MCF 10A (cell line): ENCODE measurements at places on chromosomes 2 and 18. TPM values are rescaled to one million over a fixed set of nuclear protein-coding genes. Genes with fewer than 3 reads are reported as not detected.
A peak's percentile ranks its signal among the peaks of the same experiment; 100 is the strongest.

PHOSPHO2 gene
- 5.4 and 6.0 TPM in 2 replicates for total RNA-seq

CHRNG gene
- total RNA-seq, result not detected in 2 replicates

TTL gene
- total RNA-seq, result 53.7 and 54.6 TPM in 2 replicates

HOXD10 gene
- not detected in 2 replicates for total RNA-seq

LYPD6 gene
- total RNA-seq, result 2.0 and 3.2 TPM in 2 replicates

APCDD1 gene
- total RNA-seq, result 0.37 and 0.54 TPM in 2 replicates

DNA sequence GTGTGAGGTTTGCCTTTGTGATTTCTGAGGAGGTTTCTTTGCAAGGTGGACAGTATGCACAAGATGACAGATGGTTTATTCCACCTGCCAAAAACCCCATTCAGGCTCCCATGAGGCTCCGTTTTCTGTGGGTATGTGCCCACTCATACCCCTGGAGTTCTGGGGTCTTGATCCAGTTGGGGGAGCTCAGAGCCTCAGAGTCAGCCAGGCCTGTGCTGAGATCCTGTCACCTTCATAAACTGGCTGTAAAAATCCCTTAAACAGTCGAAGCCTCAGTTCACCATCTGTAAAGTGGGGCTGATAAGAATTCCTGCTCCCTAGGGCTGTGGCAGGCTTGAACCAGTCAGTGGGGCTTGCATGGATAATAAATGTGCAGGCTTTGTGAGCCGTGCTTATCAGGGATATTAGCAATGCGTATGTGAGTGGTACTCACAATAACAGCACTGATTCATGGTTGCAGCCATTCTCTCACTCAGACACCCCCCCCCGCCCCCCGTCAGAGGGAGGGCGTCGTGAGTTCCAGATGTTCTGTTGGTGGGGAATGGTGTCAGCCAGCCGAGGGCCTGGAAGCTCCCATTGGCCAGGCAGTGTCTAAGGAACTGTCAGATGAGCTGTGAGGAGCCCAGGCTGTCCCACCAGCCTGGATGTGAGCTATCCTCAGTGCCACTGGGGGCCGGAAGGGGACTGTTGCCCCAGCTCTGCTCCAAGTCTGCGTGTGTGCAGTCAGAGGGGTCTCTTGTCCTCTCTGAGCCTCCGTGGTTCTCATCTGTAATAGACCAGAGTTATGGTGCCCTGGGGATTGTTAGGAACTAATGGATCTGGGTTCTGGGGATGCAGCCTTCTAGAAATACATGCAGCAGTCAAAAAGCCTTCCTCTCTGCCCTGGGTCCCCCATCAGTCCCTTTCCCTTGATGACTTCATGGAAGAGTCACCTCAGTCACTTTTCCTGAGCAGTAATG is 51.7 kb downstream of the KCNIP3 start:
- no peak for DNase-seq

- DNase-seq, result no peak
Measured at GRCh38 chr2:127681288-127681804, 6.0 kb upstream of the LIMS2 start.

- peak; percentile 65 for DNase-seq
Measured at GRCh38 chr2:152715854-152716428, 1.3 kb downstream of the PRPF40A start.

- no peak for DNase-seq
Measured at GRCh38 chr2:68662466-68662865, 19.1 kb downstream of the PROKR1 start.

GRCh38 chr2:179302764-179303571 is 38.3 kb upstream of the SESTD1 start:
- no peak for DNase-seq

DNA sequence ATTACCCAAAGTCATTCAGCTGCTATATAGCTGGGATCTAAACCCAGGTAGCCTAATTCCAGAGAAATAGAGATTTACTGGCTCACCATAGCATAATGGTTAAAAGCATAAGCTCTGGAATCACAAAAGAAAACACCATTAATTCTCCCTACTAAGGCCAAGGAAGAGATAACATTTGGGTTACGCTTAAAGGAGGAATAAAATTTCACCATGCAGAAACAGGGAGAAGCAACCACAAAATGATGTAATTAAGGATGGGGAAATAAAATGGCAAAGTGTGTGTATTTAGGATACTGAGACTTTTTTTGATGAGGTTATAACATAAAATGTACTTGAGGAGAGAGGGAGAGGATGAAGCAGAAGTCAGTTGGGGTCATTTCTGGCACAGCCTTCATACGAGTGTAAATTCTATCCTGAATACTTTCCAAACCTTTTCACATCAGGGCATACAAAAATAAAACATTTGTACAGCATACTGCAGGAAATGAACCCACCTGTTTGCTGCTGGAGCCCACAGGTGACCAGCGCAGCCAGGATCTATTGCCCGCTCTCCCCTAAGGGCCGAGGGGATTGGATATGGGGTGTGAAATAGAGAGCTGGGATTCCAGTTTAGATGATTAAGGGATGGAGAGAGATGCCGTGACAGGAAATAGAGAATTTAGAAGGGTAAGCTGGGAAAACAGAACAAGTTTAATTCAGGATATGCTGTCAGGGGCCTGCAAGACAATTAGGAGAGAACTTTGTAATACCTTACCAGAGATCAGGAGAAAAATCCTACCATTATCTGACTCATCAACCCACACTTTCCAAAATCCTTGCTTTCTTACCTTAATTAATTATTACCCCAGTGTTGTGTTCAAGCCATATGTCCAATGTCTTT is 43.8 kb upstream of the SERTAD2 start:
- DNase-seq, result peak; percentile 32

GRCh38 chr2:121599963-121600651 is 49.2 kb downstream of the CLASP1 start:
- DNase-seq, result no peak

GRCh38 chr18:3827236-3827845 is 377.4 kb downstream of the TGIF1 start:
- no peak for DNase-seq

- no peak for DNase-seq
Measured at GRCh38 chr2:187617120-187617519, 62.9 kb upstream of the TFPI start.

DNA sequence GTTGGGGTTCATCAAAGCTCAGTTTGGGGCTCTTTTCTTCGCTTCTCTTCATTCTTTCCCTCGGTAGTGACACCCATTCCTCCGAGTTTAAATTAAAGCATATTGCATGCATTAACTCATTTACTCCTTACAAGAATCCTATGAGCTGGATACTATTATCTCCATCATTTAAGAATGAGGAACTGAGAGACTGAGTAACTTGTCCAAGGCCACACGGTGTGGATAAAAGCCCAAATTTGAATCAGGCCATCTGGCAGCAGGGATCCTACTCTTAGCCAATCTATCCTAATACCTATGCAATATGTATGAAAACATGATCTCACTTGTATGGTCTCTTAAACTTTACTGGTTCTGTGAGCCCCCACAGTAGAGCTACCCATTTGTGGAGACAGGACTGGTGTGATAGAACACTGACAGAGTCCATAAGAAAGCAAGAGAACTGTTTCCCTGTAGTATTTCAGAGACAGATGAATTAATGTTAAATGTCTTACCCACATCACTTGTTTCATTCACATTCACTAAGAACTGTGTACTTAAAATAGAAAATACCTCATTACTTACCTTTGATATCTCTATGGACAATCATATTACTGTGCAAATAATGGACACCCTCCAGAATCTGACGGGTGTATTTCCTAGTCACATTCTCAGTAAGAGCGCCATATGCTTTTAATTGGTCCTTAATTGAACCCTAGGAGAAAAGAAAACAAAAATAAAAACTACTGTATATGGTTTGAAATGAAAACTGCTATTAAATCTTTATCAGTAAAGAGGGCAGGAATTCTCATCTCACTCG is 20.4 kb upstream of the ERCC3 start:
- DNase-seq, result no peak
